ENCODE measurements at places on chromosomes 1 and 21. TPM values are rescaled to one million over a fixed set of nuclear protein-coding genes. Genes with fewer than 3 reads are reported as not detected.

Gene NEXN
- 5.4 TPM for total RNA-seq

Gene LMX1A
- total RNA-seq, result not detected

Gene MYOC
- not detected for total RNA-seq

Gene CFAP410
- total RNA-seq, result 23.9 TPM

Gene PWP2
- 6.4 TPM for total RNA-seq

Gene GUCA2A
- total RNA-seq, result not detected

Gene FHAD1
- 14.9 TPM for total RNA-seq

Gene CADM3
- 0.49 TPM for total RNA-seq

Gene UBE2U
- total RNA-seq, result not detected

Gene ANP32E
- 10.5 TPM for total RNA-seq

Gene LCE1A
- not detected for total RNA-seq

Gene SLC22A15
- 22.3 TPM for total RNA-seq

Gene SLC16A4
- 60.5 TPM for total RNA-seq

Gene VPS13D
- total RNA-seq, result 50.5 TPM

Gene HCRTR1
- not detected for total RNA-seq

Gene ADCY10
- not detected for total RNA-seq

Gene EFNA3
- total RNA-seq, result 0.97 TPM

Gene TNFRSF1B
- 29.3 TPM for total RNA-seq

Gene THRAP3
- total RNA-seq, result 119 TPM
